HS-5 (cell line): ENCODE measurements at places on chromosomes 16 and 17.

GRCh38 chr17:74960570-74961342 lies 11.8 kb downstream of the HID1 start:
- no peak for DNase-seq

DNA sequence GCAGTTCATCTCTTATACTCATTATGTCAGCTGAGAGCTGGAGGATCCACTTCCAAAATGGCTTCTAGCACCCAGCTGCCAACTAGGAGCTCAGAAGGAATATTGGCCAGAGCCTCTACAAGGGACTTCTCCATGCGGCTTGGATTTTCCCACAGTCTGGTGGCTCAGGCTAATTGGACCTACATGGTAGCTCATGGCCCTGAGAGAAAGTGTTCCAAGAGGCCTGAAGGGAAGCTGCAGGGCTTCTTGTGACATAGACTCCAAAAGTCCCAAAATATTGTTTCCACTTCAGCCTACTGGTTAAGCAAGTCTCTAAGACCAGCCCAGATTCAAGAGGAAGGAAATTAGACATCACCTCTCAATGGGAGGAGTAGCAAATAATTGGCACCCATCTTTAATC lies 6.8 kb downstream of the NOG start:
- DNase-seq: no peak

DNA sequence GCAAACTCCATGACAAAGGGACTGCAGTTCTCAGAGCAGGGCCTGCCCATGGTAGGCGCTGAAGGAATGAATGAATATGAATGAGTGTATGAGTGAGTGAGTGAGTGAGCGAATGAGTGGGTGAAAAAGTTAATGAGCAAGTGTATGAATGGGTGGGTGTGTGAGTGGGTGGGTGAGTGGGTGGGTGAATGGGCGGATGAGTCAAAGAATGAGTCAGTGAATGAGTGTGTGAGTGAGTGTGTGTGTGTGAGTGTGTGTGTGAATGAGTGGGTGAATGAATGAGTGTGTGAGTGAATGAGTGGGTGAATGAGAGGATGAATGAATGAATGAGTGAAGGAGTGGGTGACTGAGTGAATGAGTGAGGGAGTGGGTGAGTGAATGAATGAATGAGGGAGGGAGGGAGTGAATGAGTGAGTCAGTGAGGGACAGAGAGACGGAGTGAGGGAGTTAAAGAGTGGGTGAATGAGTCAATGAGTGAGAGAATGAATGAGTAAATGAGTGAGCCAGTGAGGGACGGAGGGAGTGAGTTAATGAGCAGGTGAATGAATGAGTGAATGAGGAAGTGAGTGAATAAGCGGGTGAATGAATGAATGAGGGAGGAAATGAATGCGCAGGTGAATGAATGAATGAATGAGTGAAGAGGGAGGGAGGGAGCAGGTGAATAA lies 11.1 kb upstream of the CHMP6 start:
- DNase-seq: no peak

- no peak for DNase-seq
Observed at GRCh38 chr17:59425085-59425931, 93.9 kb downstream of the YPEL2 start.

DNA sequence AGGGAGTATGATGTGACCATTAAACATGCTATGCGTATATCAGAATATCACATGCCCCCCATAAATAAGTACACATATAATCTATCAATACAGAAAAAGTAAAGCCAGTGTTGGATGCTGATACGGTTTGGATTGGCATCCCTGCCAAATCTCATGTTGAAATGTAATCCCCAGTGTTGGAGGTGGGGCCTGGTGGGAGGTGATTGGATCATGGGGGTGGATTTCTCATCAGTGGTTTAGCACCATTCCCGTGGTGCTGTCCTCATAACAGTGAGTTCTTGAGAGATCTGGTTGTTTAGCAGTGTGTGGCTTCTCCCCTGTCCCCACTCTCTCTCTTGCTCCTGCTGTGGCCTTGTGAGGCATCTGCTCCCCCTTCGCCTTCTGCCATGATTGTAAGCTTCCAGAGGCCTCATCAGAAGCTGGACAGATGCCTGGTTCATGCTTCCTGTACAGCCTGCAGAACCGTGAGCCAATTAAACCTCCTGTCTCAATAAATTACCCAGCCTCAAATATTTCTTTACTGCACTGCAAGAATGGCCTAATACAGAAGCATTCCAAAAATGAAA lies 88.9 kb downstream of the AATF start:
- DNase-seq: no peak

DNA sequence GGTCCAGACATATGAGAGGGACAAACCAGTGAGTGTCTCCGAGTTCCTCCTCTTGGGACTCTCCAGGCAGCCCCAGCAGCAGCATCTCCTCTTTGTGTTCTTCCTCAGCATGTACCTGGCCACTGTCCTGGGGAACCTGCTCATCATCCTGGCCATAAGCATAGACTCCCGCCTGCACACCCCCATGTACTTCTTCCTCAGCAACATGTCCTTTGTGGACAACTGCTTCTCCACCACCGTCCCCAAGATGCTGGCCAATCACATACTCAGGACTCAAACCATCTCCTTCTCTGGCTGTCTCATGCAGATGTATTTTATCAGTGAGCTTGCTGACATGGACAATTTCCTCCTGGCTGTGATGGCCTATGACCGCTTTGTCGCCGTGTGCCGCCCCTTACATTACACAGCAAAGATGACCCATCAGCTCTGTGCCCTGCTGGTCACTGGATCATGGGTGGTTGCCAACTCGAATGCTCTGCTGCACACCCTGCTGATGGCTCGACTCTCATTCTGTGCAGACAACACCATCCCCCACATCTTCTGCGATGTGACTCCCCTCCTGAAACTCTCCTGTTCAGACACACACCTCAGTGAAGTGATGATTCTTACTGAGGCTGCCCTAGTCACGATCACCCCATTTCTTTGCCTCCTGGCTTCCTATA lies 19.2 kb downstream of the ZNF200 start:
- no peak for DNase-seq

DNA sequence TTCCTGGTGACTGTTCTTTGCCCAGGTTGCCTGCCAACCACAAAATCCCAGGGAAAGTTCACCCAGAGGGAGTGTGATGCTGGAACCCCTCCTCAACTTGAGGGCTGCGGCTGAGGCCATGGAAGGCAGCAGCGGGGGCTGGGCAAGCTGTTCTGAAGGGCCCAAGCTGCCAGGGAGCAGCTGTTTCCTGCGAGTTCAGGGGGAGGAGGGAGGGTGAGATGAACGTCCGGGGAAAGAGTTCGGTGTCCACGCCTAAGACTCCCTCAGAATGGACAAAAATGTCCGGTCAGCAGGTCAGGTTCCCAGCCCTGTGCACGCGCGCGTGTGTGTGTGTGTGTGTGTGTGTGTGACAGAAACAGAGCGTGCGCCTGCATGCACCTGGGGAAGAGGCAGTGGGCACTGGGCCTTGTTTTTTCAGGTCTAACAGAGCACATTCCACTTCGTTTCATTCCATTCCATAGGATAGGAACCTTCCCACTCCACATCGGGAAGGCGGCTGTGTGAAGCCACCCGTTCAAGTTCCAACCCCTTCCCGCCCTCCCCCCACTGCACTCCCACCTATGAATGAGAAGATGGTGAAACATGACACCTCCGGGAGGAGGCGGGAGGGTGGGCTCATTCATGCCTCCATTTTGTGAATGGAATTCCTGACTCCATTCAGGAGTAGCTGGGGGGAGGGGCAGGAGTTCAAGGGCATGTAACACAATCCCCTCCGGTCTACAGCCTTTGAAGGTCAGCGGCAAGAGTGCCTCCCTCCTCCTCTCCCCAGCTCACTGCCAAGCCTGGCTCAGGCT lies 15.7 kb downstream of the ETV4 start:
- DNase-seq: no peak

GRCh38 chr17:1153795-1154546 lies 25.8 kb downstream of the ABR start:
- DNase-seq: no peak

GRCh38 chr16:11915114-11915643 lies 577 bp downstream of the GSPT1 start:
- no peak for DNase-seq

DNA sequence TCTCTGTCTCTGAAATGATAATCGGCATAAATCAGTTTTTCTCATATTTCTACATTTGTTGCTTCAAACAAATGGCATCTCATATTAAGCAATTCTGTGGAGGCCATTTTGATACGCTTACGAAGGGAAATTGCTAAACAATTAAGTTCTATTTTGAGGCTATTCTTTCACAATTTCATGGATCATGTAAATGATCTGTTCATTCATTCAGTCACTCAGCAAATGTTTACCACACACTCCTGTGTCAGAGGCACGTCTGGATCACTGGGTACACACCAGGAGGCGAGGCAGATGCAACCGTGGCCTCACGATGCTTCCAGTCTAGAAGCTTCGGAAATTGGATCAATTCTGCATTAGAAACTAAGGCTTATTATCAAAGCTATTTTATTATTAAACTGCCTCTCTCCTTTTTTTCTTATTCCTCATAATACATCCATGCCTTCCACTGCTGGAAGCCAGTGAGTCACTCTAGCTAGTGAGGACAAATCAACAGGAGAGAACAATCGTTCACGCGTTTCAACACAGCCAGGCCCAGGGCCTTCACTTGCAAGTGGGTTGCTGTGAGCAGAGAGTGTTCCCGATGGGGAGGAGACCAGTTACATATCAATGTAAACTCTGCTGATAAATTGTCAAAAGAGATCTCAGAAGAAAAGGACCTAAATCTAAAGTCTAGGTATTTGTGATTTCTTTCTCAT lies 11.3 kb upstream of the SLC39A11 start:
- no peak for DNase-seq

GRCh38 chr16:52512297-52512987 lies 34.5 kb downstream of the TOX3 start:
- DNase-seq: no peak

- peak; percentile 79 for DNase-seq
Observed at GRCh38 chr17:81422776-81423697, 27.8 kb downstream of the BAHCC1 start.

DNA sequence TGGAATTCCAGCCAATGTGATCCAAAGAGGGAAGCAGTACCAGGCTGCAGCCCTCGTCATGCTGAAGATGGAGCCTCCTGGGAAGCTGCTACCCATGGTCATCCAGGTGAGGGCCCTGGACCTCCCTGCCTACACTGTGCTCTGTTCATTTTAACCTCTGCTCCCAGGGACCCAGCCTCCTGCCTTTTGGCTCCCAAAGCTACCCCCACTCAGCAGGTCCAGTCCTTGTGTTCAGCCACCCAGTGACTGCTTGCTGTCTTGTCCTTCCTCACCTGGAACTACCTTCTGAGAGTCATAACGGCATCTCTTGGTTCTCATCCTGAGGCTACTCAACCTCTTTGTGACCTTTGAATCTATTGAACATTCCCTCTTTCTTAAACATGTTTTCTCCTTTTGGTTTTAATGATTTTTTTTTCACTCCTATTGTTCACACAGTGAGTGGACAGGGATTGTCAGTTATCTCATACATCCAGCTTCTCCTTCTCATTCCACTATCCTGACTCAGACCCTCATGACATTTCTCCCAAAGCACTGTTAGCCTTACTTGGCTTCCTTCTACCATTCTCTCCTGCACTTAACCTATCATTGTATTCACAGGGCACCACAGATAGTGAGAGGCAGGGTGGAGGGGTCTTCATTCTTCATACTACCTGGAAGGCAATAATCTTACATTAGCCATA lies 53.3 kb downstream of the GOSR1 start:
- DNase-seq: peak; percentile 36

- no peak for DNase-seq
Observed at GRCh38 chr16:57060323-57061083, 31.9 kb upstream of the CPNE2 start.

DNA sequence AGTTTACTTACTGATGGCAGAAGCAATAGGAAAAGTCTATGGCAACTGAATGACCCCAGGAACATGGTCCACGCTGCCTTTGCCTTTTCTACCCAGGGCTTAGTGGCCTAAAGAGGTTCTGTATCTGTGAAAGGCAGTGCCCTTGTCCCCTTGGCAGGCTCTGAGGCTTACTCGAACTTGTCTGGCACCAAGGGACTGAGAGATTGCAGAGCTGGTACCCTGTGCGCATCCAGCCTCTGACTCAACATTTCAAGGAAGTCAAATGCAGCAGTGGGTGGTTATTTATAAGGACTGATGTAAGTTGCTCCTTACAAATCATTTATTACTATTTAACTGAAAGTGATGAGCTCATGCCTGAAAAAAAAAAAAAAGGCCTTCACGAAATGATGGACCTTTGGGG lies 299.9 kb upstream of the MYOCD start:
- no peak for DNase-seq

- no peak for DNase-seq
Observed at GRCh38 chr17:33334703-33335102, 41.6 kb upstream of the ASIC2 start.

GRCh38 chr16:21339941-21340340 lies 61.9 kb upstream of the CRYM start:
- no peak for DNase-seq

DNA sequence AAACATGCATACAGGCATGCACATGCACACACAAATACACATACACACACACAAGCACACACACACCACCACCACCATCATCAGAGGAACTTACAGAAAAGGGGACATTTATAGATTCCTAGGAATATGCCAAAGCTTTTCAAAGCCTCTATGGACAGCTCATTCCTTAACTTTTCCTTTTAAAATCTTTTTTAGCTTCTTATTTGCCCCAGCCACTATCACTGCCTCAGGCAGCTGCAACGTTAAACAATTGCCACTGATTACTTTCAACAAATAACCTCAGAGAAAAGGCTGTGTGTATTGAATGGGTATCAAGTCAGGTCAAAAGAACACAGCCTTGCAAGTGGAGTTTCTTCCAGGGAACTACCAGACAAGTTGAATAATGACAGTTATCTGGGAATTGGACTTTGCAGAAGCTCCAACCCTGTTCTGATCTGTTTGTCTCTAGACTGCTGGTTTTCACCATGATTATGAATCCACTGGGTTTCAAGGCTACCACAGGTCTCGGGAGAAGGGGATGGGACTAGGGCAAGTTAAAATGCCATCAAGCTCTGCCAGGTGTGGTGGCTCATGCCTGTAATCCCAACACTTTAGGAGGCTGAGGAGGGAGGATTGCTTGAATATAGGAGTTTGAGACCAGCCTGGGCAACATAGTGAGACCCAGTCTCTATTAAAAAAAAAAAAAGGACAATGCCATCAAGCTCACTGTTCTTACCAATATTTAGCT lies 21.9 kb upstream of the BEAN1 start:
- DNase-seq: no peak

DNA sequence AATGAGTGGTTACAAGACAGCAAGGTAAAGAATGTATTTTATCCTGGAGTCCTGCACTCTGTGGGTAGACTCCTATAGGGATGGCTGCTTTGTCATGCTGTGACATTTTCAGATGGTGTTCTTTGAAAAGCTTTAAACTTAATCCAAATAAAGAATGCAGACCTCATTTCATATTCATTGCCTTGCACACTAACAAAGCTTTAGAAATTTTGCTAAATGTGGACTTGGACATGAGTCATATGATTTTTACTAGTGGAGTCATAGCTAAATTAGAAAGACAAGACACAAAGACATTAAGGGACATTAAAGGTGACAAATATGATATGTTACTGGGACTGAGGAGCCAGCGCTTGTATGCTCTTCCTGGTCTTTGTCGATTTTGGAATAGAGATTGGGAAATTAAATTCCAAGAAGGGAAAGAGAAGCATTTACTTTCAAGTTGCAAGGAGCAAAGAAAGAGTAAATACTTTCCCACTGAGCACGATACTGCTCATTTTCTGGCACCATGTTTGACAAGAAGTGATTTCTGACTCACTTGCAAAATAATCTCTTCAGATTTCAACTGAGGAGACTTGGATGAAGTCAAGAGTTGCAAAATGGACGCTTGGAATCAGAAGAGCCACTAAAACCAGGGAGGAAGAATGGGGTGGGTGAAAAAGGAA lies 152.9 kb upstream of the MYOCD start:
- no peak for DNase-seq
